ENCODE measurements at places on chromosomes 3 and 15.
A peak's percentile ranks its signal among the peaks of the same experiment; 100 is the strongest.

DNA sequence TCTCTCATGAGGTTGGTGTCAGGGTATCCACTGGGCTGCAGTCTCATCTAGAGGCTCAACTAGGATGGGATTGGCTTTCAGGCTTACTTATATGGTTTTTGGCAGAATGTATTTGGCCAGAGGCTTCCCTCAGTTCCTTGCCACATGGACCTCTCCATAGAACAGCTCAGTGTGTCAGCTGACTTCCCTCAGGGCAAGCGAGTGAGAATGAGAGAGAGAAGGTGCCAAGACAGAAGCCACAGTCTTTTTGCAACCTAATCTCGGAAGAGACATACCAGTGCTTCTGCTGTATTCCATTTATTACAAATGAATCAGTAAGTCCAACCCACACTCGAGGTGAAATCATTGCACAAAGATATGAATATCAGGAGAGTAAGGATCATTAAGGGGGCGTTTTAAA, 129.2 kb downstream of the CCNL1 start:
- DNase-seq, result no peak
- H3K27ac ChIP-seq, result no peak overlapping the region
- H3K36me3 ChIP-seq, result no peaks in the 10 kb centered on the region
- H3K4me1 ChIP-seq, result no peaks in the 10 kb centered on the region

GRCh38 chr3:98012979-98013378, 22.1 kb downstream of the GABRR3 start:
- H3K36me3 ChIP-seq, result no peaks in the 10 kb centered on the region
- H3K27me3 ChIP-seq, result no peaks in the 10 kb centered on the region
- H3K4me3 ChIP-seq, result no peak overlapping the region

DNA sequence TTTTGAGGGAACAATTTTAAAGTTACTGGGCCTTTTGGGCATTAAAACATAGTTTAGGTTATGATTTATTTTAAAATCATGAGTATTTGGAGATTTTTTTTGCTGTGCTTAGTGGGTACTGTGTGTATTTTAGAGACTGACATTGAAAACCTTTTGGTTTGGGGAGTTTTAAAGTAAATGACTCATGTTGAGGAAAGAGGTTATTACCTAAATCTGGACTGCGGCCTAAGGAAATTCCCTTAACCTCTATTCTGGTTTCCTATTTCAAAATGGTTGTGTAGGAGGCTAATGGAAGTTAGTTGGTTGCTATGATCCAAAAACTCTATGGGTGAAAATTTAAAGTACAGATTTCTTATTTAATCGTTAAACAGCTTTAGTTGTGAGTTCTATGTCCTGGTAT, 57.3 kb upstream of the DPH6 start:
- no peak for DNase-seq
- H3K4me1 ChIP-seq, result peaks cover 2% of the 10 kb centered on the region
- no peak overlapping the region for H3K27ac ChIP-seq
- no peaks in the 10 kb centered on the region for H3K27me3 ChIP-seq
- no peaks in the 10 kb centered on the region for H3K36me3 ChIP-seq

- H3K27ac ChIP-seq, result no peak overlapping the region
- H3K27me3 ChIP-seq, result no peaks in the 10 kb centered on the region
- no peak for DNase-seq
- no peak overlapping the region for H3K4me3 ChIP-seq
Measured at GRCh38 chr3:180430896-180431295, 171.1 kb upstream of the TTC14 start.

DNA sequence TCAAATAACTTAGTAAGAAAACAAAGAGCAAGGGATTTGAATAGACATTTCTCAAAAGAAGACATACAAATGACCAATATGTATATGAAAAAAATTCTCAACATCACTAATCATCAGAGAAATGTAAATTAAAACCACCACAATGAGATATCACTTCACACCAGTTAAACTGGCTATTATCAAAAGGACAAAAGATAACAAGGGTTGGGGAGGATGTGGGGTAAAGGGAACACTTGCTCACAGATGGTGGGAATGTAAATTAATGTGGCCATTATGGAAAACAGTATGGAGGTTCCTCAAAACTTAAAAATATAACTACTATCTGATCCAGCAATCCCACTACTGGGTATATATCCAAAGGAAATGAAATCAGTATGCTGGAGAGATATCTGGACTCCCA, 46.0 kb upstream of the RYK start:
- H3K4me3 ChIP-seq, result no peak overlapping the region
- no peak overlapping the region for H3K27ac ChIP-seq
- H3K36me3 ChIP-seq, result no peaks in the 10 kb centered on the region
- no peaks in the 10 kb centered on the region for H3K27me3 ChIP-seq
- no peak for DNase-seq

DNA sequence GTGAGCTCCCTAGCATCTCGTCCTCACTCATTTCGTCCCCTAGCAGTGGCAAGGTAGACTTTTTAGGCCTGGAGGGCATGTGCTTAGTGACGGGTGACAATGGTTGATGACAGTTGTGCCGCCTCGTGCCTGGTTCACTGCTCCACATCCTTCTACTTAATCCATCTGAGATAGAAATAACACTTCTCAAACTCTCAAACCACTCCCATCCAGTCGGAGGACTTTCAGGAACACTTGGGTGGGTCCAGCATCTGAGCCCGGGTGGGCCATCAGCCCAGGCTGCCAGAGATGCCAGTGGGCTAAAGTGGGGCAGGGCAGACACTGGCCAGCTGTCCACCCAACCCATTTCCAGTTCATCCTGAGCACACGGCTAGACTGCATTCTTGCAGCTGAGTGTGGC, 79.7 kb upstream of the SMAD3 start:
- H3K27ac ChIP-seq, result no peak overlapping the region
- no peak for DNase-seq
- H3K4me1 ChIP-seq, result no peaks in the 10 kb centered on the region
- H3K36me3 ChIP-seq, result no peaks in the 10 kb centered on the region
- peaks cover 10% of the 10 kb centered on the region for H3K27me3 ChIP-seq

- DNase-seq, result no peak
- H3K36me3 ChIP-seq, result no peaks in the 10 kb centered on the region
- H3K4me1 ChIP-seq, result peaks cover 3% of the 10 kb centered on the region
- H3K27ac ChIP-seq, result no peak overlapping the region
- H3K27me3 ChIP-seq, result peaks cover 5% of the 10 kb centered on the region
Measured at GRCh38 chr15:79248183-79248582, 34.3 kb upstream of the ANKRD34C start.

GRCh38 chr15:40407330-40407990, 1.9 kb downstream of the IVD start:
- no peak overlapping the region for H3K27ac ChIP-seq
- no peaks in the 10 kb centered on the region for H3K27me3 ChIP-seq
- DNase-seq, result no peak
- H3K36me3 ChIP-seq, result peaks cover 52% of the 10 kb centered on the region

- no peak for DNase-seq
- peak overlapping the region; percentile 98 for H3K4me3 ChIP-seq
- H3K27me3 ChIP-seq, result no peaks in the 10 kb centered on the region
- H3K36me3 ChIP-seq, result peaks cover 22% of the 10 kb centered on the region
Measured at GRCh38 chr3:9732080-9732739, 675 bp downstream of the BRPF1 start.

DNA sequence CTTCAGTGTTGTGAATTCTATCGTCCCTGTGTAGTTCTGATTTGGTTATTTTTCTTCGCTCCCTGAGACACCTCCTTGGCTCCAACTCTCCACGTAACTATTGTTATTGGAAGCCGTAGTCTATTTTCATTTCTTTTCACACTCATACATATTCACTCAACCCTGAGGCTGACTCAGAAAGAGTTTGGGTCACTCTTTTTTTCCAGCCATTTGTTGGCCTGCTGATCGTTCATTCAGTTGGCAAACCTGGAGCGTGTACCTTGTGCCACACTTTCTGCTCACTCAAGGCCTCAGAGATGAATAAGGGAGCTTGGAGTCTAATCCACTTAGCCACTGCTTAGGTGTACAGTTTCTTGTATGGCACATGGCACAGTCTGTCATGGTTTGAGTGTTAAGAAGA, 22.4 kb downstream of the GYG1 start:
- H3K4me3 ChIP-seq, result no peak overlapping the region
- H3K4me1 ChIP-seq, result no peaks in the 10 kb centered on the region
- H3K27ac ChIP-seq, result no peak overlapping the region
- no peak for DNase-seq
- H3K36me3 ChIP-seq, result no peaks in the 10 kb centered on the region

- peaks cover 33% of the 10 kb centered on the region for H3K4me1 ChIP-seq
- no peak overlapping the region for H3K27ac ChIP-seq
- no peak for DNase-seq
- H3K4me3 ChIP-seq, result no peak overlapping the region
- H3K27me3 ChIP-seq, result no peaks in the 10 kb centered on the region
Measured at GRCh38 chr15:36896949-36897348, 203.4 kb downstream of the MEIS2 start.

GRCh38 chr3:146156095-146156494, 4.9 kb downstream of the PLOD2 start:
- no peak for DNase-seq
- no peaks in the 10 kb centered on the region for H3K4me1 ChIP-seq
- H3K27ac ChIP-seq, result no peak overlapping the region
- H3K4me3 ChIP-seq, result no peak overlapping the region
- no peaks in the 10 kb centered on the region for H3K27me3 ChIP-seq

DNA sequence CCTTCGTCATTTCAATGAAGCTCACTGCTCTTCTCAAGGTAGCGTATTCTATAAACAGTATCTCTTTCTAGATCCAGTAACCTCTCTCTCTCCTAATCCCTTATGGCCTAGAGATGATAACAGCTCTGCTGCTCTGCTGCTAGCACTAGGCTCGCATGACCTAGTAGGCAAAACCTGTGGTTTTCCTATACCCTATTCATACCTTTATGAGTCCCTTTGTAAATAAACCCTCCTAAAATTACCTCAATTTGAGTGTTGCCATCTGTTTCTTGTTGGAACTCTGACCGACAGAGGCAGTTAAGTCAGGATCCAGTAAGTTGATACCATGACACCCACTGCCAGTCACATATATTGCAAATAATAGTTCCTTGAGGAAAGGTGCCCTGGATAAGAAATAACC, 7.3 kb downstream of the CCDC14 start:
- H3K4me3 ChIP-seq, result no peak overlapping the region
- no peaks in the 10 kb centered on the region for H3K4me1 ChIP-seq
- no peak overlapping the region for H3K27ac ChIP-seq
- H3K27me3 ChIP-seq, result no peaks in the 10 kb centered on the region

GRCh38 chr3:71152039-71152891, 431.3 kb downstream of the FOXP1 start:
- H3K36me3 ChIP-seq, result no peaks in the 10 kb centered on the region
- H3K27ac ChIP-seq, result no peak overlapping the region
- H3K27me3 ChIP-seq, result no peaks in the 10 kb centered on the region
- no peak overlapping the region for H3K4me3 ChIP-seq
- DNase-seq, result no peak
- peaks cover 5% of the 10 kb centered on the region for H3K4me1 ChIP-seq

- peaks cover 2% of the 10 kb centered on the region for H3K4me1 ChIP-seq
- H3K4me3 ChIP-seq, result no peak overlapping the region
- H3K36me3 ChIP-seq, result no peaks in the 10 kb centered on the region
- no peak overlapping the region for H3K27ac ChIP-seq
Measured at GRCh38 chr15:74185710-74186348, 12.3 kb downstream of the ISLR start.

DNA sequence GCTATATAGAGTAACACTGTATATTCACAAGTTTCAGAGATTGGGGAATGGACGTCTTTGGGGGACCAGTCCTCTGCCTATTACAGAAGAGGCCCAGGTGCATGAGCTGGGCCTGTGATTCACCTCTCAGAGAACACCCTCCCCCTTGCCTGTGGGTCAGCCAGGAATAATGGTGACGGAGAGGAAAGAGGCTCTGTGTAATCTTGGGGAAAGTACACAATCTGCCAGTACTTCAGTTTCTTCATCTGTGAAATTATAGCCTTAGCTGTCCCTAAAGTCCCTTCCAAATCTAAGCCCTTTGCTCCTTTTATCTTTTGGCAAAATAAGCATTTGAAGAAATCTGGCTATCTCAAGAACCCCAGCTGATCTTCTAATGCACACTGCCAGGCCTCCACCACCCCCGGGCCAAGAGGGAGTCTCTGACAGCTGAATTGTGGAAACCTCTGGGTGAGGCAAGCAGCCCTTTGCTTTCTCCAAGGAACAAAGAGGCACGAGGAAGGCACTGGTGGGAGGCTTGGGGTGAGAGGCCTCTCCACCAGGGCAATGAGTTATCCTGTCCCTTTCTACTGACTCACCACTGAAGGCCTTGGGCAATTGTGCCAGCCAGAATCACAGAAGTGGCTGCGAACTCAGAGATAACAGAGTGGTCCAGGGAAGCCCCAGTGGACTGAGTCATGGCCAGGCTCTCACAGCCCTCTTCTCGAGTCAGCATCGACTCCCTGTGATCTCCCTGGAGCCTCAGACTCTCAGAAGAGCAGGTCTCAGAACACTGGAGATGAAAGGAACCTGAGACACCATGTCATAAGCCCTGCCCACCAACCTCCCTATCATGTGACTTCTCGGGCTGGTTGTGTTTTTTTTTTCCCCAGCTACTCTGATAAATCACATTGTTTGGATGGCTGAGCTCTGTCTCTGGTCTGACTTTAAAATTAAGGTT, 31.8 kb downstream of the CCNL1 start:
- no peak overlapping the region for H3K27ac ChIP-seq
- no peak for DNase-seq
- H3K27me3 ChIP-seq, result no peaks in the 10 kb centered on the region
- H3K4me3 ChIP-seq, result no peak overlapping the region

- H3K27me3 ChIP-seq, result no peaks in the 10 kb centered on the region
- no peaks in the 10 kb centered on the region for H3K4me1 ChIP-seq
- no peak overlapping the region for H3K27ac ChIP-seq
- no peak overlapping the region for H3K4me3 ChIP-seq
Measured at GRCh38 chr15:36359286-36359685, 220.1 kb upstream of the CDIN1 start.

DNA sequence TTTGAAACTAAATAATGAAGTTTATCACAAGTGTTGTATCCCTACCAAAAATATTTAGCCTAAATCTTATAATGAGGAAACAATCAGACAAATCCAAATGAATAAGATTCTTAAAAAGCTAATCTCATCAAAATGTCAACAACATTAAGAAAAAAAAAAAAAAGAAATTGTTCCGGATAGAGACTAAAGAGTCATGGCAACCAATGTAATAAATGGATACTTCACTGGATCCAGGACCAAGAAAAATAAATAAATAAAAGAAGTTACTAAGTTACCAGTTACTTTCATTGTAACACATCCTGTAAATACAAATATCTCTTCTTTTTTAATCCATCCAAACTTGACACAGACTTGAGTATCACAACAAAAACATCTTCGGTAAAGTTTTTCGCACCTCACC, 607 bp downstream of the MRPL47 start:
- peaks cover 10% of the 10 kb centered on the region for H3K36me3 ChIP-seq
- DNase-seq, result no peak
- no peak overlapping the region for H3K27ac ChIP-seq

GRCh38 chr3:24929521-24929920, 434.9 kb upstream of the THRB start:
- no peak overlapping the region for H3K4me3 ChIP-seq
- no peak for DNase-seq
- no peaks in the 10 kb centered on the region for H3K4me1 ChIP-seq
- no peak overlapping the region for H3K27ac ChIP-seq

DNA sequence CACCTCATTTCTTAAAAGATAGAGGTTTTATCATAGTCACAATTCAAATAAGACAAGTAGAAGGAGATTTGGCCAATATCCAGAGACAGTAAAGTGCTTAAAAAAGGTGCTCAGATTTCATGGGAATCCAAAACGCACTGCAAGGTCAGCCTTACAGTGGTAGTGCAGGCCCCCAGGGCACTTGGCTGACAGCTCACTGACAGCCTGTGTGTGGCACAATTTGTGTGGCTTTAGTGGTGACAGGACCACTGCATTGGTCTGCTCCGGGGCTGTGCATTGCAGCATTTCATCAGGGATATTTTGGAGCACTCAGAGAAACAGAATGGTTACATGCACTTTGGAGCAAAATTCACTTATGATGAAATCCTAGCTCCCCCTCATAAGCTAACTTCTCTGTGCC, 544.3 kb downstream of the NTRK3 start:
- no peak overlapping the region for H3K4me3 ChIP-seq
- H3K36me3 ChIP-seq, result no peaks in the 10 kb centered on the region
- H3K27ac ChIP-seq, result no peak overlapping the region
- no peak for DNase-seq
